Islet precursor cell (in vitro differentiated cells): ENCODE measurements at places on chromosomes 11 and 22.

DNA sequence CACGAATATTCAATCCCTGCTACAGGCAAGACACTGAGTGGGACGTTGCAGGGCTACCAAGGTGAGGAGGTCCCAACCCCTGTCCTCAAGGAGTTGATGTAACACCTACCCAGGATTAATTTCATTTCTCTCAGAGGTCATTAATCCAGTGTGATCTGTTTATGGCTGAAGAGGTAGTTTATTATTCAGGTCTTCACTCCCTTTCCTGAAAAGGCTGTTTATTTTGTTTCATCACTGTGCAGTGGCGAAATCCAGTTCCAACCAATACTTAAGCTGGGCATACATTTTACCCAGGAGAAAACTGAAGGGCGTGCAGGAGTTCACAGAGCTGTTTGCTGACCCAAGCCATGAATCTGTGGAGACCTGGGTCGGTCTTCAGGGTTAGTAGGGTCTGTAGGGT, 2.7 kb upstream of the PTPRJ start:
- no peak for DNase-seq

DNA sequence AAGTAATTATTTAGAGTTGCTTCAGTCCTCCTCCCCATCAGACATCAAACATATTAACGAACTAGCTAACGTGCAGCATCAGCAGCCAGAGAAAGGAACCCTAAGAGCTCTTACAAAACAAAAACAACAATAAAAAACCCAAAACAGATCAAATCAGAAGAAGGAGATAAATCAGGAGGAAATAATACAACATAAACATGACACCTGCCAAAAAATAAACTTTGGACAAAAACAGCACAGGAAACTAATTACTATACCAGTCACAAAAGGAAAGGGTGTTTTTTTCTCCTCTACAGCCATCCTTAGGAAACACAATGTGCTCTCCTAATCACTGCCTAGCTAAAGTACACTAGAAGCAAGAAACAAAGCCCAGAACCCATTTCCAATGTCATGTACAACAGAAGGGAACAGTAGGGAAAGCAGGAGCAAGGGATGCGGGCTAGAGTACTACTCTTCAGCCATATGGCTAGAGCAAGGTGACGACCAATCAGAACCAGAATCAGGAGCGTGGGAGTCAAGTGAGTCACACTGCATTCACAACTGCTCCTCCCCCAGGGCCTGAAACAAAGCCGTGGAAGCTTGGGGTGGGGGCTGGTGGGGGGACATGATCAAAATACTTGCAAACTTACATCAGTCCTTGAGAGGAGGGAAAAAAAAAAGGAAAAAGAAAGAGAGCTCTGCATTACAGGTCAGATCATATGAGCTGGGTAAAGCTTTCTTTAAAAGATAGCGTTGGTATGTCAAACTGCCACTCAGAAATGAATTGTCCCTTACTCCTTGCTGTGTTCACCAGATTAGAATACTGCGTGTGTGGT, 60.4 kb downstream of the LARGE2 start:
- peak; percentile 96 for DNase-seq

DNA sequence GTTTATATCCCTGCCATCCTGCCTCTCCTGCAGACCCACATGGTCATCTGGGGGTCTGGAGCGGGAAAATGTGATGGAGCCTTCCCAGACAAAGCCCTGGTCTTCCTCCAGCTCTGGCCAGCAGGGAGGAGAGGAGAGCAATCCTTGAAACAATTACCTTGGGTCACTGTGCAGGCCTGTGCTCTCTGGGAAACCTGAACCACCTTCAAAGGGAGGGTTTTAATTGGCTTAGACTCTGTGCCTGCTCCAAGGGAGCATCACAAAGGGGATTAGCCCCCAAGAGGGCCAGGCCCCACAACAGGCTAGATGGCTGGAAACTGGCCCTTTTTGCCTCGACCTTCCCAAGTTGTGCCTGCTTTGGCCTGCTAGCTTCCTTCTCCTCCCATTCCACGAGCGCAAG, 351.9 kb downstream of the TENM4 start:
- DNase-seq: peak; percentile 70

GRCh38 chr11:110367571-110367970, 62.2 kb upstream of the FDX1 start:
- DNase-seq: no peak

DNA sequence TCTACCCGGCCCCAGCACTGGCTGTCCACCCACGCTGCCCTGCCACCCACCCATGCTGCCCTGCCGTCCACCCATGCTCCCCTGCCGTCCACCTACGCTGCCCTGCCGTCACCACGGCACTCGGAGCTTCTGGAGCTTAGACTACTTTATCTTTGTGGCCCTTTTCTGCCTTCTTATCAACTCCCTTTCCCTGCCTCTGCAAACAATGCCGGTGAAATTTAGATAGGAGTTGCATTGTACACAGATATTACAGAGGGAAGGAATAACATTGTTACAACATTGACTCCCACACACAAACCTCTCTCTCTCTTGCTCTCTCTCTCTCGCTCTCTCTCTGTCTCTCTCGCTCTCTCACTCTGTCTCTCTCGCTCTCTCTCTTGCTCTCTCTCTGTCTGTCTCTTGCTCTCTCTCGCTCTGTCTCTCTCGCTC, 33.7 kb upstream of the BRSK2 start:
- no peak for DNase-seq

DNA sequence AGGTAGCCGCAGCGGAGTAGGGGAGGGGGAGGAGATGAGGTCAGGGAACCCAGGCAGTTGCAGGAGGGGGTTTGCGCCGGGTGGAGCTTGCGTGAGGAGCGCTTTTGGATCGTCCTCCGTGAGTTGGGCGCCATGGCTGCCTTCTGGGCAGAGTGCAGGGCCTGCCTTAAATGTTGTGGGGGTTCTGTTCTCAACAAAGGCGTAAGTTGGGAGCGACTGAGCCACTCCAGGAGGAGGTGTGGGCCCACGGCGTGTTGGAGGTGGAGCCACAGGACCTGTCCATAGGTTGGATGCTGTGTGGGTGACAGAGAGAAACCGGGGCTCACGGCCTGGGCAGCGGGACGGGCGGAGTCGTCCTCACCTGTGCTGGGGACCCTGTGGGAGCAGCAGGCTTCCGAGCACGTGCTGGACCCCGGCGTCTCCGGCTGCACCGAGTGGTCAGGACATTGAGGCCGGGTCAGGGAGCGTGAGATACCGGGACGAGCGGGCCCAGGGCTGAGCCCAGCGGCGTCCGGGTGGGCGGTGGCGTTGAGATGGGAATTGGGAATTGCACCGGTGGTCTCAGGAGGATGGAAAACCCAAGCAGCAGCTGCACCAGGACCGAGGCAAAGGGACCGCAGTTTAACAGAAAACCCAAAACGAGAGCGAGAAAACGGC, 977 bp upstream of the PGGHG start:
- DNase-seq: peak; percentile 50

GRCh38 chr11:12474871-12475270, 97.5 kb downstream of the PARVA start:
- DNase-seq: no peak

DNA sequence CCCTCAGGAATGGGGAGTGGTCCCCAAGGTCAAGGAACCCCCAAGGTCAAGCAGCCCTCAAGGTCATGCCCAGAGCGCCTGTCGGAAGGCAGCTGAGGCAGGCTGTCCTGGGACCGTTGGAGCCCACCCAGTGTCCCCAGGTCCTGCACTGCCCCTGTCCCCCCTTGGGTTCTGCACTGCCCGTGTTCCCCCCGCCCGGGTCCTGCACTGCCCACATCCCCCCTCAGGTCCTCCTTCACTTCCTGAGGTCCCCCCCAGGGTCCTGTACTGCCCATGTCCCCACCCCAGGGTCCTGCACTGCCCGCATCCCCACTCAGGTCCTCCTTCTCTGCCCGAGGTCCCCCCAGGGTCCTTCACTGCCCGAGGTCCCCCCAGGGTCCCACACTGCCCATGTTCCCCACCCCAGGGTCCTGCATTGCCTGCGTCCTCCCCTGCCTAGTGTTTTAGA, 1073.0 kb downstream of the BRD1 start:
- peak; percentile 40 for DNase-seq

GRCh38 chr11:45644981-45645889, 20.2 kb downstream of the CHST1 start:
- DNase-seq: no peak

DNA sequence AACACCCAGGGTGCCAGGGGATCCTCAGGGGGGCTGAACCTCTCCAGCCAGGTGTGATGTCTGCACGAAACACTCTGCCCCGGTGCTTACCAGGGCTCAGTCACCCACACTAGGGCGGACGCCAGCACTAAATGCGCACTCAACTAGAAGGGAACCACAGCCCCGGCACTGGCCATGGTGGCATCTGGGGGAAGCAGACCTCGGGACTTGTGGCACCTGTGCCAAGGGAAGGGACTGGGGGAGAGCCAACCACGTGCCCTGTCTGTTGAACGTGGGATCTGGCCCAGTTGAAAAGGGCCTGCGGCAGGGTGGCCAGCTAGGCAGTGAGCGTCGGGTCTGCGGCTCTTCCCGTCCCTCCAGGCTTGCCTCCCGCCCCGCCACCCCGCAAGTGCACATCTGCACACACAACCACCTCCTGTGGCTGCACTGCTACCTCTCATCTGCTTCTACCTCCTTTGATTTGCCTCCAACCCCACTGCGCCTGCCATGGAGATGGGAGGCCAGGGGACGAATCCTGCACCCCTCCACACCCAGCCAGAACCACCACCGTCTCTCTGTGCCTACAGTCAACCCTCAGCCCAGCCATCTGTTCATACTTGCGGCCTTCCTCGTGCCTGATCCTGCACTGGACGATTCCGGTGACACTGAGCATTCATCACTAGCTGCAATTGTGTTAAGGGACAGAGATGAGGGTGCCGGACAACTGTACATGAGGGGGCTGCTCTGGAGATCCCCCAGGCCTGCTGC, 15.0 kb upstream of the MOB2 start:
- no peak for DNase-seq

DNA sequence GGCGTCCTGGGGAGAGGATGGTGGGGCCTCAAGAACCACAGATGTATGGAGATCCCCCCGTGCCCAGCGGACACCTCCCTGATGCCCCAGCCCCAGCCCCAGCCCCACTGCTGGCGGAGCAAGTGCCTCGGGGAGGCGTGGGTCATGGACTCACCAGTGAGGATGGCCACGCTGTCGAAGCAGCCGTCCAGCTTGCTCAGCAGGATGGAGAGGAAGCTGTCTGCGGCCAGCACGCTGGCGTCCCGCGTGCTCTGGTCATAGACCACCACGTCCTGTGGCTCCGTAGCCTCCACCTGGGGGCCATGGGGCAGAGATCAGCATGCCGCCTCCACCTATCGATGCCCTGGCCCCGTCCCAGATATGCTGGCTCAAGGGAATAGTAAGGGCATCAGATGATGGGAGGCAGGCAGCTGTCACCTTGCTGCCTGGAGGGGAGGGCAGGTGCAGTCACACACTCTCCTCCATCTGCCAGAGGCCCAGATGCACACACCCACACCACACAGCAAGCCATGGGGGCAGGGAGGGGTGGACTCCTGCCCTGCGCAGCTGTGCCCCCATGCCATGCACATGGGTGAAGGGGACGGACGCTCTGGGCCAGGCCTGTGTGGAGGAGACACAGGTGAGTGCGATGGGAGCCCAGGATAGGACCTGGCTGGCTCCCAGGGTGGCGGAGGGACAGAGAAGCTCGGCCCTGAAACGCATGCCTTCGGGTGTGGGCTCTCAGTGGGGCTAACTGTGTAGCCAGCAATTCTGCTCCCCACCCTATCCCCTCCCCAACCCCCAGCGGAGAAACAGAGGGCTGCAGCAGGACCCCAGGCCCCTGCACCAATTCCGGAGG, 8.2 kb downstream of the DUSP8 start:
- no peak for DNase-seq
